ENCODE measurements at places on chromosomes 2 and 18.

DNA sequence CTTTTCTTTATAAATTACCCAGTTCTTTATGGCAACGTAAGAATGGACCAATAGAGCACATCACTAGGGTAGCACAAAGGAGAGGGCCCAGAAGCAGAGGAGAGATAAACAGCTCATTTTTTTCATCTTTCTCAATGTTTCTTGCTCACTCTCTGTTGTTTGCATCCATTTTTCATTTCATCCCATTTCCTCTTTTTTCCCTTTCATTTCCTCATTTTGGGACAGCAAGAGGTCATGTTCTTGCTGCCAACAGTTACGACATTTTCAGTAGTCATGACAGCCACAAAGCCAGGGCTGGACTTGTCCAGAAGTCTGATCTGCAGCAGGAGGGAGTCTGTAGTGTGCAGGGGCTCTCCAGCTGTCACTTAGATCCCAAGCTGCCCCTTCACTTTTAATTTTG lies 52.7 kb upstream of the CYP1B1 start:
- no peak for DNase-seq

DNA sequence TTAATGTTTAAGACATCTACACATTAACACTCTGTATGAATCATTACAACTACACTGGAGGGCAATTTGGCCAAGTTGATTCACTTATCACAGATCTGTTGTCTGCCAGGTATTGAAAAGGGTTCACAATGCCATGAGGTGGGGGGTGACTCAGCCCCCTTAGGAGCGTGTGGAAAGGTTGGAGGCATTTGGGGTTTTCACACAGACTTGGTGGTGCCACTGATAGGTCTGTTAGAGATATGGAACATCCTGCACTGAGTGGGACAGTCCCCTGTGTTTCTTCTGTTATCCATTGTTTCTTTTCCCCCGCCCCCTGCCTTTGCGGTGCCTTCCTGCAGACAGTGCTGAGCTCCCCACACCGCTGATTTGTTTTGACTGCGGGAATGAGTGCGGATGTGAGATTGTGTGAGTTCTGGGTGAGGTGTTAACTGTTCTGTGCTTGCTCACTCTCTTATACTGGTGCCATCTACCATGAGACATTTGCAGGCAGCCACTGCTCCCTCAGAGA lies 9.3 kb upstream of the TSN start:
- no peak for DNase-seq

DNA sequence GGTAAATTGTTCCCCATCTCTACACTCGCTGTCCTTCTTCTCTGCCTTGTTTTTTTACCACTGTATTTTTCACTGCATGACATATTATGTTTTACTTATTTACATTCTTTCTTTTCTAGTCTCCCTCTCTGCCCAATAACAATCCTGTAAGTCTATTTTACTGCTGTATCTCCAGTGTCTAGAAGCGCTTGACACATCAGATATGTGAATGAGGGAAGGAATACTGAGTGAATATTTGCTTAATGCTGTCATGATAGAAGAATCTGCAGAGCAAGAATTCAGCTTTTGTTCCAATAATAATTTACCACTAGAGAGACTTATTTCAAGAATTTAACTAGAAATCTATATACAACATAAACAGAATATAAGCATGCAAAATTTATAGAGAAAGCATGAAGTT lies 99.5 kb downstream of the GALNT13 start:
- DNase-seq: peak; percentile 24

DNA sequence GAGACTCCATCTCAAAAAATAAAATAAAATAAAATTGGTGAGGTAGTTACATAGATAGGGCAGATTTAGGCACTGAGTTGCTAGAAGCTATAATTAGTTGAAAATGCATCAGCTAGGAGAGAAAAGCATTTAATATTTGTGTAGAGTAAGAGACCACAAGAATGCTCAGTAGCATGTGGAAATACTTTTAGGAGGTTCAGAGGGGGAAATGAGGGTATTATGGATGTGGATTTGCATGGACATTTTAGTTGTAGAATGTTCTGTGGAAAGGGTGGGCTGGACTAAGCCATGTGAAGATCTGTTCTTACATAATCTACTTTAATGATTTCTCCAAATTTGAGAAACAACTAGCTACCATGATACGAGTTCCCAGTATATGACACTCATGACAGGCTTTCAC lies 95.5 kb downstream of the ATP9B start:
- DNase-seq: no peak

DNA sequence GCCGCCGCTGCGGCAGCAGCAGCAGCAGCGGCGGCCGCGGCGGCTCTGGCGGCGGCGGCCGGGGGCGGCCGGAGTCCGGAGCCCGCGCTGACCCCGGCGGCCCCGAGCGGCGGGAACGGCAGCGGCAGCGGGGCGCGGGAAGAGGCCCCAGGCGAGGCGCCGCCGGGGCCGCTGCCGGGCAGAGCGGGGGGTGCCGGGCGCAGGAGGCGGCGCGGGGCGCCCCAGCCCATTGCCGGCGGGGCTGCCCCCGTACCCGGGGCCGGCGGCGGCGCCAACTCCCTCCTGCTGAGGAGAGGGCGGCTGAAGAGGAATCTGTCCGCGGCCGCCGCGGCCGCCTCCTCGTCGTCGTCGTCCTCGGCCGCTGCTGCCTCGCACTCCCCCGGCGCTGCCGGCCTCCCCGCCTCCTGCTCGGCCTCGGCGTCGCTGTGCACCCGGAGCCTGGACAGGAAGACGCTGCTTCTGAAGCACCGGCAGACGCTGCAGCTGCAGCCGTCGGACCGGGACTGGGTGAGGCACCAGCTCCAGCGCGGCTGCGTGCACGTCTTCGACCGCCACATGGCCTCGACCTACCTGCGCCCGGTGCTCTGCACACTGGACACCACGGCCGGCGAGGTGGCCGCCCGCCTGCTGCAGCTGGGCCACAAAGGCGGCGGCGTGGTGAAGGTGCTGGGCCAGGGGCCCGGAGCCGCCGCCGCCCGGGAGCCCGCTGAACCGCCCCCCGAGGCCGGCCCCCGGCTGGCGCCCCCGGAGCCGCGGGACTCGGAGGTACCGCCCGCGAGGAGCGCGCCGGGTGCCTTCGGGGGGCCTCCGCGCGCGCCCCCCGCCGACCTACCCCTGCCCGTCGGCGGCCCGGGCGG lies 646 bp downstream of the PHLPP1 start:
- peak; percentile 68 for DNase-seq

DNA sequence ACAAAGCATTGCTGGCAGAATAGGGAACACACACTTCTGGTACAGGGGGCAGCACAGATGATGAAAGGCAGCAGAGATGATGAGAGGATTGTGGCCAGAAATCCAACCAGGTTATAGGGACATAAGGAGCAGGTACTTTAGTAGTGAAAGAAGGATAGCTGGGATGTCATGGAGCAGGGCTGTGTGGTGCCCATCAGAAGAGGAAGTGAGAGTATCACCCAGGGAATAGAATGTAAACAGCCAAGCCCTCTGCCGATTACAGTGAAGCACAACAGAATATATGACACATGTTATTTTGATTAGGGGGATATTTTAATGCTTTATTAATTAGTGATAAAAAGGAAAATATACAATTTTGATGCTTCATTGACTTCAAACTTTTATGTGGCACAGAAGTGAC lies 883.4 kb upstream of the CDH2 start:
- no peak for DNase-seq

- DNase-seq: no peak
Observed at GRCh38 chr2:233926806-233927205, 9.6 kb downstream of the TRPM8 start.

DNA sequence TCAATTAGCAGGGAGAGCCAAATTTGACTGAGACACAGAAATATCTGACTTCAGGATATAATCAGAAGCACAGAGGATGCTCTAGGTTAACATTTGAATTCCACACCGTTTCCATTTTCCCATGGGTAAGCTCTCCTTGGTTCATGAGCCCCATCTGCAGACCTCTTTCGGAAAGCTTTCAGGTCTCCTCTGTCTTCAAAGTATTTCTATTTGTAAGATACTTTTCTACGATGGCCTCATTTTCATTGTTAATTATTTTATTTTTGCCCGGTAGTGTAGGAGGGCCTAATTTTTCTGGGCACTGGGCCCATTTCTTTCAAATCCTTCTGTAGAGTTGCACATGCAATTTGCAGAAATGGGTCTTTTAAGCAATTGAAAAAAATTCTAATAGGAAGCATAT lies 53.8 kb downstream of the LRPPRC start:
- no peak for DNase-seq

DNA sequence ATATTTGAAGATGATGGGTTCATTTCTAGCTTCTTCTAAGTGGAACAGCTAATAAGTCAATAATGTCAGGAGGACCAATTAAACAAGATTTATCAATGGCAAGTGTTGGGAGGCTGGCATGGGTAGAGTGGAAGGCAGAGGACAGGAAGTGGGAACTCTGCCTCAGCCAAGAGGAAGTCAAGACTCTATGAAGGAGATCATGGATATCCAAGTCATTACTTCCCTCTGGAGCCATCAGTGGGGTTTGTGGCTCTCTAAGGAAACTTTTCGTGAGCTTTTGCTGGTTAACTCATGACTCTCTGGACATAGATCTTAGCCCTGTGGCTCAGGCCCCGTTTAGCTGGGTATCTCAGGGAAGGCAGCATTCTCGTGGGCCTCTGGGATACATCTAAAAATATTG lies 410.4 kb upstream of the ID2 start:
- DNase-seq: no peak

DNA sequence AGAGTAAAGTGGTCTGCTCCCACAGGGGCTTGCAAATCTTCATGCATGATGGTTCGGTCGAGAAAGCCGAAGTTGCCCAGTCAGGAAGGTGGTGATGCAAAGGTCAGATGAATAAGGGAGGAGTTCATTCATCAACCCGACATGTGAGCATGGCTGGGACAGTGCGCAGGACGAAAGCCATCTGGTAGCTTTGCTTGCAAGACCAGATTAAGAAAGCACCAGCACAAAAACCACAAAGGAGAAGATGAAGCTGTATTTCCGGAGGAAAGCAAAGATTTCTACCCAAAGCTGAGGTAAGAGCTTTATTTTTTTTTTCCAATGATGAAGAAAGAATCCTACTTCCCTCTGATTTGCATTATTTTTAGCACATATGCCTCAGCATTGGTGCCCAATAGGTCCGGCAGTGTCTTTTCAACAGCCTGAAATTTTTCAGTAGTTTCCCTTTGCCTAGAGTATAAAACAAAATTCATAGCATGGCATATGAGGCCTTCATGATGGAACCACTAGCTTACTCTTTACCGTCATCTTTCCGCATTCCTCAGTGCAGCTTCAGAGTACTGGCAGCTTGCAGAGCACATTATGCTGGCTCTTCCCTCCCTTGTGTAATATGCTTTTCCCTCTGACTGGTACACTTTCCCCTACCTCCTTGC lies 112.0 kb upstream of the THOC1 start:
- no peak for DNase-seq

DNA sequence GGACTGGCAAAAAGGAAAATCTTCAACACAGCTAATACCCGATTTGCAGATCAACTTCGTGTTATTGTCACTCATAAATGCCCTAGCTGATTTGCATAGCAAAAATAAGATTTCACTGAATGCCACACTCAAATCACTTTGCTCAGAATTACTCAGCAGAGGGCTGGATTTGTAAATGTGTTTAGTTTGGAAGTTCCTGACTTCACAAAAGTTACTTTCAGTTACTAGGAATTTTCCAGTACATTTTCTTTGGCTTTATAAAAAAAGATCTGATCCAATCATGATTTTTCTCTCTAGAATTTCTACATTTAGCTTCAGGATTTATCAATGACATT lies 433.3 kb upstream of the ID2 start:
- peak; percentile 33 for DNase-seq

GRCh38 chr2:241873081-241873802 lies 3.7 kb downstream of the RTP5 start:
- DNase-seq: no peak

DNA sequence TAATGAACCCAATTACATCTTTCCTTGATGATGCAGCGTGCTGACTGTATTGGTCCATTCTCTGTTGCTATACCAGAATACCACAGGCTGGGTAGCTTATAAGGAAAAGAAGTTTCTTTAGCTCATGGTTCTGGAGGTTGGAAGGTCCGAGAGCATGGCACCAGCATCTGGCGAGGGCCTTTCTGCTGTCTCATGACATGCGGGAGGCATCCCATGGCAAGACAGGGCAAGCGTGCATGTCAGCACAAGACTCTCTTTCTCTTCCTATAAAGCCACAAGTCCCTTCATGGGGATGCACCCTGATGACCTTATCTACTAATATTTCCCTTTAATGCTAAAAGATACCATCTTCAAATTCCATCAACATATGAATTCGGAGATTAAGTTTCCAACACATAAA lies 122.8 kb upstream of the FHL2 start:
- DNase-seq: no peak

GRCh38 chr2:17518212-17519154 lies at the start of gene RAD51AP2:
Gene RAD51AP2 (minus strand): TSS chr2:17518440. CDS start chr2:17518415, 25 bp downstream.
- DNase-seq: peak; percentile 90

DNA sequence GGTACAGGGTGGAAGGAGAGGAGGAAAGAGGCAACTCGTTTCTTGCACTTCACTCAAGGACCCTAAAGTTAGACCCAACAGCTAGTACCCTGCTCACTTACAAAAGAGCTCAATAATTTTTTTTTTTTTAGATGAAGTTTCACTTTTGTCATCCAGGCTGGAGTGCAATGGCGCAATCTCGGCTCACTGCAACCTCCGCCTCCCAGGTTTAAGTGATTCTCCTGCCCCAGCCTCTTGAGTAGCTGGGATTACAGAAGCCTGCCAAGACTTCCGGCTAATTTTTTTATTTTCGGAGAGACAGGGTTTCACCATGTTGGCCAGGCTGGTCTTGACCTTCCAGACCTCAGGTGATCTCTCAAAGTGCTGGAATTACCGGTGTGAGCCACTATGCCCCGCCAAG lies 4.1 kb downstream of the ASB3 start:
- no peak for DNase-seq

- DNase-seq: no peak
Observed at GRCh38 chr2:186365406-186365805, 120.7 kb upstream of the ZC3H15 start.

GRCh38 chr2:174588463-174588862 lies 9.1 kb downstream of the WIPF1 start:
- DNase-seq: no peak

- DNase-seq: no peak
Observed at GRCh38 chr2:102391565-102391964, 31.4 kb upstream of the IL18RAP start.

DNA sequence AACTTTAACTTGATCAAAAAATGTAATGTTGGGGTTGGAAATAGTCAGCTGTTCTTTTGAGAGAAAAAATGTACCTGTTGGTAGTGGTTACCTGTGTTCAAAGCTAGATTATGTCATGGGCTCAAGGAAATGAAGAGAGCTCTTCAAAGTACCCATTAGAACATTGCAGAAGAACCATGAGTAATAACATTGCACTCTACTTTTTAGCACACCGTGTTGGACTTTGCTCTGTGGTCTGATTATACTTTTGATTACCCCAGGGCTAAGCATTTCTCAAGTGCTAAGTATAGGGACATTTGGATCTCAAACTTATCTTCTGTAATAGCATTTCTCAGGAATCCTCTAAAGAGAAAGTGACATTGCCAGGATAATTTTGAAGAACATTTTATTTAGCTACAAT lies 1122.8 kb upstream of the CELF4 start:
- no peak for DNase-seq

DNA sequence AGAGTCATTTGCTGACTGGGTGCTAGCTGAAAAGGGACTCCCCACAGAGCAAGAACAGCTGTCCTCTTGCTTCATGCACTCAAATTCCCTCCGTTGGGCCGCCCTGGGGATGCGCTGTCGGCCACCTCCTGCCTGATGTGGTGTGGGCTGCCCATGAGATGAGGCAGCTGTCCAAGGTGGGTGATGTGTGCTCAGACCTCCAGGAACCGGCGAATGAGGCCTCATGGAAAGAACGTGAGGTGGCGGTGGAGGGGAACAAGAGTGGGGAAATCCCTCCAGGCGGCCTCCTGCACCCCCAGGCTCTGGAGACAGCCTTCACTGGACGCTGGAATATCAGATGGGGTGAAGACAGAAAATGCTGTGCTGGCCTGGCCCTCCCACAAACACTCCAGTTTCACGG lies 79.8 kb downstream of the LONRF2 start:
- no peak for DNase-seq

Data from astrocyte of the spinal cord (primary cell).